ENCODE measurements at places on chromosomes 6 and 20.

- no peak for DNase-seq
Observed at GRCh38 chr20:46214824-46215488, 93.3 kb downstream of the CDH22 start.

DNA sequence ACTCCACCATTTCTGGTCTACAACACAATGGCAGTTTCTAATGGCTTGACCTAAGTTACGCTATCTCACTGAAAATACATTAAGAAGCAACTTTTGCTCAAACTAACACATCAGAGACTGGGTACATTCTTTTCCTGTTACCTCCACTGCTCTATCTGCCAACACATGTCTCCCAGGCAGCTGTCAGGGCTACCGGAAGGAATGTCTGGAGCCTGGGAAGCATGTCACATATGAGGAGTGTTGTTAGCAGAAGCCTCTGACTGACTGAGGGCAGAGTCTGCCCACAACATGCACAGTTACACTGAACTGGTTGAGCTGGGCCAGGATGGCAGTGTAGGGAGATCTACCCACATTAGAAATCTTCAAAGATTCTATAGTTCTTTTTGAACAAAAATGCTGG is 264.5 kb downstream of the KIF16B start:
- no peak for DNase-seq

- no peak for DNase-seq
Observed at GRCh38 chr6:32216285-32216684, 7.6 kb downstream of the NOTCH4 start.

- DNase-seq, result no peak
Observed at GRCh38 chr20:41382791-41383305, 16.2 kb upstream of the EMILIN3 start.

Data from stimulated activated CD8-positive, alpha-beta memory T cell treated with anti-CD3 and anti-CD28 coated beads, Interleukin-15, amount 100 ng/mL, for 24 hours (primary cell).